ENCODE measurements at places on chromosomes 5 and 9. TPM values are rescaled to one million over a fixed set of nuclear protein-coding genes. Genes with fewer than 3 reads are reported as not detected.

CAVIN4 gene
- 3.7 TPM for total RNA-seq

KIF20A gene
- 0.66 TPM for total RNA-seq

SLC25A48 gene
- not detected for total RNA-seq

ZNF367 gene
- total RNA-seq: 9.0 TPM

FBXW11 gene
- 89.2 TPM for total RNA-seq

Measured in placental pericyte (primary cell).